Stimulated activated CD4-positive, alpha-beta T cell treated with anti-CD3 and anti-CD28 coated beads, Interleukin-1b, Interleukin-23, amount 100 ng/mL, for 1 hour (primary cell): ENCODE measurements at places on chromosomes 3 and 15.

- DNase-seq, result no peak
These were observed 171.5 kb upstream of the GOLIM4 start for GRCh38 chr3:168267179-168267578.

DNA sequence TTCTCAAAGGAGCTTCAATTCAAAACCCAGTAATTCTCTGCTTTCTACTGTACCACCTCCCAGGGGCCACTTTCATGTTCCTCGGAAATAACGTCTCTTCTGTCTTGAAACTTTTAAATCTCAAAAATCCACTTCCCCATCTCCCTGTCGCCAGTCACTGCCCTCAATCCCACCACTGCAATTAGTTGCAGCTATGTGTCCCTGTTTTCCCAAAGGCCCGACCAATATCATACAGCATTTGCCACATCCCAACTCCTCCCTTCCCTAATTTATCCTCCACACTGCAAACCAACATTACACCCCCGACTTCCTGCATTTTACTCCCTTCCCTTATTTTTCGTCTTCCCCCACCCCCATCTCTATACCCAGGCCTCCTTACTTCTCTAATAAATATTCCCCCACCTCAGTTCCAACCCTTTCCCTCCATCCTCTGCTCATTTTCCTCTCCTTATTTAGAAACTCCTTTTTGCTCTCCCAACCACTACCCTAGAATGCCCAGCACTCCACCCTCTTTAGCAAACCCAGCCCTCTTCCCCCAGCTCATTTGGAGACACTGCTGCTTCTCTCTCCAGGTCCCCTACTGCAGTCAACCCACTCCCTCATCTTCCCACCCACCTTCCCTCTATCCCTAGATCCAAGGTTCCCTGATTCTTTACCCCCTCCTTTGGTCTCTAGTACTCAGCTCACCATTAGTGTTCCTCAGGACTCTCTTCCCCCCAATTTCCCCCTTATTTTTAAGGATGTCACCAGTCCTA is 1.1 kb downstream of the NPTN start:
- DNase-seq, result no peak

- no peak for DNase-seq
These were observed 6.2 kb upstream of the ATP13A4 start for GRCh38 chr3:193560870-193561269.

DNA sequence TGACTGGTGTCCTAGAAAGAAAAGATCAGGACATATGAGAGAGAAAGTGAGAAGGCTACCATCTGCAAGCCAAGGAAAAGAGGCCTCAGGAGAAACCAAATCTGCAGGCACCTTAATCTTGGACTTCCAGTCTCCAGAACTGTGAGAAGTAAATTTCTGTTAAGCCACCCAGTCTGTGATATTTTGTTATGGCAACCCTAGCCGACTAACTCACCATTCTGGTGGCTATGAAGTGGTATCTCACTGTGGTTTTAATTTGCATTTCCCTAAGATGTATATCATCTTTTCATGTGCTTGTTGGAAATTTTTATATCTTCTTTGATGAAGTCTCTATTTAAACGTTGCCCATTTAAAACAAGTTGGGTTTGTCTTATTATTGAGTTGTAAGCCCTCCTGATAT is 40.6 kb downstream of the ILDR1 start:
- DNase-seq, result no peak

DNA sequence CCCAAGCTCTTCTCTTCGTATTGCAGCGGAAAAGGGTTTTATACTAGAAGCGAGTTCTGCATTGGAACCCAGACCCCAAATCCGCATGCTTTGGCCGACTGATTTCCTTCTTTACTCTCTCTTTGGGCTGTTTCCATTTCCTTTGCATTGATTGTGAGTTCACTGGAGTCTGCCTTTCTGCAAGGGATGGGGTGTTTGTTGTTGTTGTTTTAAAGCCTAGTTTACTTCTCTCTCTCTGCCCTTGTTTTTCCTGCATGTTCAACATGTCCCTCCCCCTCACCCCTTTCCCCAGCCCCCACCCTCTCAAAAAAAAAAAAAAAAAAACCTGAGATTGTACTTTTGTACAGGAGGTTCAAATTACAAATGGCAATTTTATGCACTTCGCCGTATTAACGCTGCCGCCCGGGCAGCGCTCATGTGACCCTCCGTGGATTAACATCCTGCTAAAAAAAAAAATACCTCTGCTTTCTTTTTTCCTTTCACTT is 2.2 kb downstream of the NR2F2 start:
- no peak for DNase-seq

DNA sequence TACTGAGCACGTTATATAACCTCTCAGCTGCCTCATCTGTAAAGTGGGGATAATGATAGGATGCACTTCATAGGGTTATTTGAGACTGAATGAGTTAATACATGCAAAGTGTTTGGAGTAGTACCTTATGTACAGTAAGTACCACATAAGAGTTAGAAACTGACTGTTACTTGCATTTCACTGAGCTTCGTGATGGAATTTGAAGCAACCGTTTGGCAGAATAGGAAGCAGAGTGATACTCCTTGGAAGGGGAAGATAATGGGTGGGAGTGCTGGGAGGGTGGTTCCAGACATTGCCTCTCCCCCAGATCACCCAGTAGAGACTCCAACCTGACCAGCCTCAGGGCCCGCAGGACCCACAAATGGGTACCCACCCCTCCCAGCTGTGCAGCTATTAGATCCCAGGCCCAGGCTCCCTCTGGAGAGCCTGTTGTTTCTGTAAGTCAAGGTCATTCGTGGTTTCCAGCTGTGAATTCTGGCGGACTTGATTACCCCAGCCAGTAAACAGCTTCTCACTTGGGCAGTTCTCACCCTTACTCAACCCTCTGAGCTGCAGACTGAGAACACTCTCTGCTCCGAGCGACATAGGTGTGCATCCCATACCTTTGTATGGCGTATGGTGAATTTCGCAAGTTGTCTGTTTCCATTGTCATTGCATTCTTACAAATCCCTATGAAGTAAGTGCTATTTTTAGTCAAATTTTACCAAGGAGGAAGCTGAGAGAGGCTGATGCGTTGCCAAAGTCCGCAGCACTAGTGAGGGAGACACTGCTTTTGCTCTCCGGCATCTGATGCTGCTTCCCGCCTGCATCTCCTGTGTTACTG is 11.1 kb downstream of the ALPK3 start:
- DNase-seq, result no peak

DNA sequence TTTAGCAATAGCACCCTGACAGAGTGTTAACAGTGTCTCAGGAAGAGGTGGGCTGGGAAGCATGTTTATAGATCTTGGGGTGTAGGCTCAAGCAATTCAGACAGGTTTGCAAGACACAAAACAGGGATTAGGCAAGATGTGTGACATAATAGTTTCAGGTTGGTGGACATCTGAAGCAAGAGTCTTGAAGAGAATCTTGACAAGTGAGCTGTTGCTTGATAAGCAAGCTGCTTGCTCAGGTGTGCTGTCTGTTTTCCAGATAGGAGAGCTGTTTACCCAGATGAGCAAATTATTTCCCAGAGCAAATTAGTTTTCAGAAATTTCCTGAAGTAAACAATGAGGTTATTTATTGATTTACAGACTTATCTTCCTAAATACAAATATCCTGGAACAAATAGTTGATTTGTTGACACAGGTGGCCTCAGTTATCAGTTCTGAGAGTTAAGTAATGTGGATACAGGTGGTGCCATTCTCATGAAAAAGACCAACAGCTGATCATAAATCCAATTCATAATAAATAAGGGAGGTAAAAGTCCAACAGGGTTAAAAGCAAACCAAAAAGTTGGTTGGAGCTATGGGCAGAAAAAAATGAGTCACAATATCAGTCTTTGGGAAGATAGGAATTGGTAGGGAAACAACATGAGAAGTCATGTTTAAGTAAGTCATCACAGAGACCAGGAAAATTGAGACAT is 437.3 kb downstream of the TBL1XR1 start:
- no peak for DNase-seq

DNA sequence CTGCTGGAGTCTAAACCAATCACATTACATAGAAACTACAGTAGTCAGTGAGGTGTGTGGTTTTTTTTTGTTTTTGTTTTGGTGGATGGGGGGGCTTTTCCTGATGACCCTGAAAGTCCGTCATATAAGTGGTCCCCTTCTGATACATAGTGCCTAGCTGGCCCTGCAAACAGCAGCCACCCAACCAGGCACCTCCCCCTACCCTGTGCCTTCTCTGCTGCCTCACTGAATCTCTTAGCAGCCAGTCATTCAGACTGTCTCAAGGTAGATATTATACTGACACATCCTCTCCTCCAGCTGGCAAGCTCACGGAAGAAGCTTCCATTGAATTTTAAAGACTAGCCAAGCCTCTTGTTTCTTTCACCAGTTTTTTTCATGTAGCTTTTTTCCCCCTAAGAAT is 21.4 kb downstream of the SYN2 start:
- DNase-seq, result no peak

- DNase-seq, result peak; percentile 60
These were observed 30.0 kb downstream of the STARD5 start for GRCh38 chr15:81293728-81294515.

DNA sequence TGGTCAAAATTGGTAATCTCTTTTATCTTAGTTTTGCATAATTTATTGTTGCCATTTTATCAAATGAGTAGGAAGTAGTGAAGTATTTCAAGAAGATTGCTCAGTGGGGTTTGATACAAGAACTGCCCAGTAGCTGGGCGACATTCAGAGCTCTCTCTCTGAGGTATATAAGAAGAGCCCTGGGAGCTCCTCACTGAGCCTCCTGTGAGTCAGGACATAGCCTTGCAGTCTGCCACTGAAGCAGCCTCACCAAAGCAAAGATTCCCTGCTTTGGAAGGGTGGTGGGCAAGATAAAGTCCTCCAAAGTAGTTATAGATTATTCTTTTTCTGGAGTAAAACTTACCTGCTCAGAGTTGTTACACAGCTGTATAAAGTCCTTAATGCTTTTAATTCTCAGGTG is 26.1 kb downstream of the SKIL start:
- no peak for DNase-seq

DNA sequence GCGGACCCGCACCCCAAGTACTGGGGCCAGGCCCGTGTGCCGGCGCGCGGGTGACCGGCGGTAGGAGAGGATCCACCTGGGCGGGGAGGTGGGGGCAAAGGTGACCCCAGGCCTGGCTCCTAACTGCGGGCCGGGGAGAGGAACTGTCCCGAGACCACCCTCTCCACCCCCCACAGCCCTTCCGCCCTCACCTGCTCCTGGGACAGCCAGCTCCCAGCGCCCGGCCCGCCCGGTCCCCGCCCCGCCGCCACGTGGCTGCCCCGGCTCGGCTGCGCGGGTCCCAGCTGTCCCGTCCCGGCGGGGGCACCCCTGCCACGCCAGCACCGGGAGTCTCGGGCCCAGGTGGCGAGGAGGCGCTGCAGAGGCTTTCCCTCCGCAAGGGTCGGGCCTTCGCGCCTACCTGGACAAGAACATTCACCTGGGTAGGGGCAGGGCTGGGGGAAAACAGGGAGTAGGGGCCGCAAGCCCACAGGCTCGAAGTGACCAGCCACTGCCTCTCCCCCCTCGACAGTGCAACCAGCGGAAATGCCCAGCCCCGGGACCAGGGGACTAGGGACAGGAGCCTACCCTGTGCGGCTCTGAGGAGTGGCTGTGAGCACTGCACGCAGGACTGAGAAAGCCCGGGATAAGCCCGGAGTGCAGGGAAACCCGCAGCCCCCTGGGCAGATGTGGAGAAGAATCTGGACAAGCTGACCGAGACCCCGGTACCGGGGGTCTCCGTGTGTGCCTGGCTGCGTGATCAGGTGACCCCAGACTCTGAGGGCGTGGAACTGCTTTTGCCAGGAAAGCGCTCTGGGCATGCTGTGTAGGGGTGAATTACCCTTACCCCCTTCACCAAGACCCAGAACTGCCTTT is at the start of gene SLC12A8:
Gene SLC12A8, minus strand, starts transcription at position 240 of the 855 bp plus-strand sequence. CDS start 1,399 bp downstream, outside the sequence.
- no peak for DNase-seq

DNA sequence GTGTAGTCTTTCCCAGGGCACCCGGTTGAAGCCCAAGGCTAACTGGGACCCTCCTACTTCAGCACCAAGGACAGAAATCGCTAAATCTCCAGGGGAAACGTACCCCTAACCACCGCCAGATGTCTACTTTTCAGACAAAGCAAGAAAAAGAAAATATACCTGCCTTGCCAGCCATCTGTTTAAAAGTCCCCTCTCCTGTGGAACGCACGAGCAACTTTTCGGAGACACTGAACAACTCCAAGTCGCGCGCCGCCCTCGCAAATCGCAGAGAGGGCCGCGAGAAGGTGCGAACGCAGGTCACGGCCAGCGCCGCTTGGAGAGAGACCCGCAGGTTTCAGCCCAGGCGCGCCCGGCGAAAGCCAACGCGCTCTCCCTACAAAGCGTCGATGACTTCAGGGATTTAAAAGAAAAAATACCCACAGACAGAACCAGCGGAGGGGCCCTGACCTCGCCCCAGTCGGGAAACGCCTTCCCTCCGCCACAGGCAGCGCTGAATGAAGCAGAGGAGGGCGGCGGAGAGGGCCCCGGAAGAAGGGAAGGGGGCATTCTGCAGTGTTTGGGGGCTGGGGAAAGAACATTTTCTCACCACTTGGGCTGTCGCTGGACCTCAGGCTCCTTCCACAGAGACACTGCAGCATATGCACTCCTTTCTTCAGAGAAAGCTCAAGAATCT is 213.1 kb downstream of the FGF12 start:
- no peak for DNase-seq

DNA sequence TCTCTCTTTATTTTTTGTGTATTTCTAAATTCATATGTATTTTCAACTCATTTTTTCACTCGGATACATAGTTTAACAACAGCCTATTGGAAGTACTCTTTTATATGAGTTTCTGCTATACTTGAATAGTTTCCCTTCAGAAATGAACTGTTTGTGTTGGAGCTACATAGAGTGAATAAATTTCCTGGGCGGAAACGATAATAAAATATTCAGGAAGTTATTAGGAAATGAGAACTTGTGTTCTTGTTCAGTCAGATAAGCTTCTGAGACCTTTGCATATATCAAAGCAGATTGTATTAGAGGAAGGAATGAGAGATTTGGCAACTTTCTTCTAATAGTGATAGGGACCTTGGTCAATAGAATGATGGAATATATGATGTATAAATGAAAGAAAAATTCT is 27.3 kb downstream of the NEO1 start:
- no peak for DNase-seq

- DNase-seq, result no peak
These were observed 12.1 kb upstream of the STAB1 start for GRCh38 chr3:52483081-52483480.

GRCh38 chr3:111690242-111690641 is 95.1 kb upstream of the ZBED2 start:
- no peak for DNase-seq
